ENCODE measurements at places on chromosomes 7 and 10.

- DNase-seq = no peak
These were observed 30.8 kb downstream of the KCNH2 start for GRCh38 chr7:150947241-150947745.

DNA sequence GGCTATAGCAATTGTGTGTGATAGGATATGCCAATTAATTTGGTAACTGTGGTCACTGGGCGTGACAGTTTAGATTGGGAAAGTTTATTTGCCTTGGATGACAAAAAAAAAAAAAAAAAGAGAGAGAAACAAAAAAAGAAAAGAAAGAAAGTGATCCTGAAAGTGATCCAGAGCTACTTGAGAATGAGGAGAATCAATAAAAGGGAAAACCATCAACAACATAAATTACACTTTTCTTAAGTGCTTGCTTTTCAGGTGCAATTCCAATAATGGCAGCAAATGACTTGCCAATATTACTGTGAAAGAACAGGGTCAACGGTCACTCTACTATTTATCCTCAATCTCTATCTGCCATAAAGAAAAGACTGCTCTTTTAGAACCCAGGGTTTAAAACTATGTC lies 191.8 kb upstream of the SEMA3C start:
- DNase-seq = no peak

DNA sequence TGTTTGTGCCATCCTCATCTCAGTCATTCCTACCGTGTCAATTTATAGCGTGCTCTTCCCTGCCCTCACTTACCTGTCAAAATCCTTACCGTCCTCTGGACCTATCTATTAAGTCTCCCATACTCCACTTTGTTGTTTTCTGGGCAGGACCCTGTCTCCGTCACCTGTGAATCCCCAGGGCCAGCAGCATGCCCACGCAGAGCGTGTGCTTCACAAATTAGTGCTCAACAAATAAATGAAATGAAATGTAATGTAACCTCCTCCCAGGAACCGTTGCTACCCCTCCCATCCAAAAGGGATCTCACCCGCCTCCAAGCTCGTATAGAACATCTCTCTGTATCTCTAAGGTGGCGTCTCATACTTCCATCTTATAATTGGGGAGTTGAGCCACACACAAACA lies 589.9 kb upstream of the MGMT start:
- no peak for DNase-seq

- no peak for DNase-seq
These were observed 4.7 kb upstream of the ENTPD7 start for GRCh38 chr10:99654390-99655175.

- DNase-seq = no peak
These were observed 232.5 kb downstream of the SKIDA1 start for GRCh38 chr10:21292763-21293517.

DNA sequence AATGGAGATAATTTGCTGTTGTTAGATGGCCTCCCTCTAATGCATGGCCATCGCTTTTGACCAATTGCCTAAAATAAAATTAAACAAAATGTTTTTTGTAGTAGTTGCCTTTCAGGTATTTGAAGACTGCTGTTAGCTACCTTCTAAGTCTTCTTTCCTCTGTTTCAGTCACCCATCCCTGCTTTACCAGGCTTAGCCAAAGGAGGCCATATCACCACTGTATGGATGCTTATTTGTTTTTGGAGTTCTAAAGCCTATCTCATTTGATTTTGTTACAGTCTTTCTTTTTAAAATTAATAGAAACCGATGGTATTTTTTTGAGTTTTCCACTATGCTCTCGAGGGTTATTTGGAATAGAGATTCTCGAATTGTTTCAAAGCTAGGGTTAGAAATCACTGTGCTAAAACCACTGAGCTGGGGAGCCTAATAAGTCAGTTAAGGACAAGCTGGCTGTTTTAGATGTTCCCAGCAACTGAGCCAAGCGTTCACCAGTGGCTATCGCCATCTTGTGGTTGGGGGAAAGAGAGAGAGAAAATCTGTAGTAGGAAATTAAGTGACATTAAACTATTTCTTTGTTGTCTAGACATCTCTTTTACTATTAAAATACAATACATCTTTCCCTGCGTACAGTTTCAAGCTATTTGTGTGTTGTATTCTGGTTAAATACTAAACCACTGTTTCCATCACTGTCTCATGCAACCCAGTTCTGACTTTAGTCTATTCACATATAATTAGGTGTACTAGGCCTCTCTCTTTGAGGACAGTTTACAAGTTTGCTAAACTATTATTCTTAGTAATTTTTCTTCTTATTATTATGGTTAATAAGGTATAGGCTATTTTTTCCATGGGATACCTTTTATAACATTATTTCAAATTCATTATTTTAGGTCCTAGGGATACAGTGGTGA lies 52.2 kb downstream of the GPR158 start:
- no peak for DNase-seq

DNA sequence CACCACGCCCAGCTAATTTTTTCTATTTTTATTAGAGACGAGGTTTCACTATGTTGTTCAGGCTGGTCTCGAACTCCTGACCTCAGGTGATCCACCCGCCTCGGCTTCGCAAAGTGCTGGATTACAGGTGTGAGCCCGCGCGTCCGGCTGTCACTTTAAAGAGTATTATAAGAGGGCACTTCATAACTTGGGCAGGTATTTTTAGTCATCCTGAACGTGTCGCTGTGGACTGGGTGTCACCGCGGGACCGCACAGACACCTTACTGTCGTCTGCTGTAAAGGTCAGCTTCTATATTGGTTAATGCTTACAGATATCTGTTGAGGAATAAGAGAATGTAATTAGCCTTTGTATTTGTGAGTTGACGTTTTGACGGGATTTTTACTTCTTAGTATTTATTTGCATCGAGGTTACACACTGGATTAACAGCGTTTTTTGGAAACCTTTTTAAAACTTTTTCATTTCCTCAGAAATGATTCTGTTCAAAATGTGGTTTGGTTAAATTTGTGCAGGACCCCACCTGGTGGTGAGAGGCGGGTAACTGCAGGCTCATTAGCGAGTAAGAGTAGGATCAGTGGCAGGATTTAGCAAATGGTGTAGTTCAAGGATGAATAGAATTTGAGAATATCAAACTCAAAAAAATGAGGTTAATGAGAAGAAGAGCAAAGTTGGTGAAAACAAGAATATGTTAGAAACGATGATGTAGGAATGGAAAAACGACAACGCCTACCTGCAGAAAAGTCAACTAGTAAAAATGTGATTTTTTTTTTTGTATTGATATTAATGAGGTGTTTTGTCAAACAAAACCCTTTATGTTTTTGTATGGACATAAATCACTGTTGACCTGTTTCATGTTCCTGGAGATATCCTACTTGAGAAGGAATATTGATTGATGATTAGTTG lies 3.2 kb downstream of the DNAJB6 start:
- peak; percentile 54 for DNase-seq

DNA sequence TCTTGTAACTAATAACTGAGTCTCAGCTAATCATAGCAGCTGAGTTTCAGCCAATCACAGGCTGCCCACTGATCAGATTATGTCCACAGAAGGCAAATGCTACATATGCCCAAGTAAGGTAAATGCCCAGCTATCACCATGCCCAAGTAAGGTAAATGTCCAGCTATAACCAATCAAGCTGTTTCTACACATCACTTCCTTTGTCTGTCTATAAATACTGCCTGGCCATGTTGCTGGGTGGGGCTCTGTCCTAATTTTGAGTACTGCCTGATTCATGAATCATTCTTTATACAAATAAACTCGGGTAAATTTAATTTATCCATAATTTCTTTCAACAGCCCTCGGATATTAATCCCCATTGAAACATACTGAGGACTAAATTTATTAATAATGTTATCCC lies 312.4 kb downstream of the CACNA2D1 start:
- DNase-seq = no peak

- DNase-seq = no peak
These were observed 24.9 kb downstream of the SAMD9 start for GRCh38 chr7:93092757-93093370.

DNA sequence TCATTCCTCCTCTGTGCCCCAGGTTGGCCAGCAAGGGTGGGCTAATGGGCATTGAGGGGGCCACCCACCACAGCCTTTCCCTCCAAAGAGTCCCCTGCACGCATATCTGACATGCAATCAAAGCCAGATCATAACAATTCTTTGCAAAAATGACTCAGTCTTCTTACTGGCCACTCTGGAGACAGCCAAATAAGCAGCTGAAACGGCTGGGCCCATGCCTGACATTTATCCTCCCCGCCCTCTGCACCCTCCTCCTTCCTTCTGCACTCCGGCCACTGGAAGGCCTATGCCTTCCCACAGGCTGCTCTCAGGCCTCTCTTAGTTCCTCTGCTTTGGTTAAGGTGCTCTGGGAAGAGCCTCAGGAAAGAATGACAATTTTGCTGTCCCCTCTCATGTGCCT lies 29.2 kb upstream of the NPFFR1 start:
- no peak for DNase-seq

GRCh38 chr10:104910712-104911111 lies 269.6 kb downstream of the SORCS3 start:
- DNase-seq = no peak

- DNase-seq = no peak
These were observed 66.3 kb upstream of the FRMD4A start for GRCh38 chr10:14397066-14397465.

DNA sequence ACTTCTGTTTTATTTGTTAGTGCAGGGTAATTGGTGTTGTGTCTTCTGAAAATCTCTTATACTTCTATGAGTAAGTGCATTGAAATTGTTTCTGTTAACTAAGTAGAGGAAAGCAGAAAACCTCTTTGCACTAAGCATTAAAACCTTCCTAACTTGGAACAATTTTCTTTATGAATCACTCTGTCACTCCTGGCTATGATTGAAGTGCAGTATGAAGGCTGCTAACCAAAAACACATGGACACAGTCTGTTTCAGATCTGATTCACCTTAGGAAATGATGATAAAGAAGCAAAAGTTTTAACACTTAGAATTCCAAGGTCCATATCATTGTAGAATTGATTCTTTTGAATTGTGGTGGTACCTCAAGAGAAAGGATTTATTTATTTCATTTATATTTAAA lies 41.9 kb downstream of the MET start:
- no peak for DNase-seq

DNA sequence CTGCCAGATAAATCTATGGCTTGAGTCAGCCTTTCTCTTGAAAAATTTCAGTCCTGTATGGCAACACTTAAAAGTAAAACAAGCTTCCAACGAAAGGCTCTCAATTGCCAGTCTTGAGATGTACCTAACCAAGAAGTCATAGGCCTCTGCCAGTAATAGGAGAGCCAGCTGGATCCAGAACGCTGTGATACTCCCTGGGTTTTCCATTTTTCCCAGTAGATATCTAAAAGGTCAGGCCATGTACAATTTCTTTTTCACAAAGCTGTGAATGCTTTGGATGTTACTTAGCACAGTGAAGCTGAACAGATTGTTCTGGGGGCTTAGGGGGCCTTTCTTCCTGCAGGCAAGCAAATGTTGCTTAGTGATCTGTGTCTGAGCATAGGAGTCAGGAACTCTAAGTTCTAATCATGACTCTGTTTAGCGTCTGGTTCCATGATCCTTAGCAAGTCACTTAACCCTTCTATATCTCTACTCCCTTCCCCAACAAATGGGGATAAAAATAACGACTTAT lies 86.5 kb downstream of the ARMH3 start:
- DNase-seq = no peak

DNA sequence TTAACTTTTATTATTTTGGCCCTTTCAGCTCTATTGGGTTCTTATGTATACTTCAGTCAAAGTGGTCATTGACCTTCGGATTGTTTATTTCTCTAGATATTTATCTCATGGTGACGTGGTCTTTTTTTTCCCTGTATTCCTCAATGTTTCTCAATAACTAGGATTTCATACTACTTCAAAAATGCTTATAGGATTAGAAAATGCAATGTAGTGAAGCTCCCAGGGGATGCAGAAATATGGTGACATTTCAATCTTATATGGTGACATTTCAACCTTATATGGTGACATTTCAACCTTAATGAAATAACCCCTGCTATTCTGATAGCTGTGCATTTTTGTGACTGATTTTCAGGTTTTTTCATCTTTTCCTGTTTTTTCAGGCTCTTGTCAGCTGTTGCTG lies 51.4 kb downstream of the CHRM2 start:
- no peak for DNase-seq

GRCh38 chr10:24503461-24504320 lies 220.0 kb downstream of the ARHGAP21 start:
- DNase-seq = peak; percentile 6

GRCh38 chr10:77513220-77513619 lies 124.4 kb downstream of the KCNMA1 start:
- no peak for DNase-seq

GRCh38 chr7:26944501-26945358 lies 80.3 kb upstream of the SKAP2 start:
- no peak for DNase-seq

DNA sequence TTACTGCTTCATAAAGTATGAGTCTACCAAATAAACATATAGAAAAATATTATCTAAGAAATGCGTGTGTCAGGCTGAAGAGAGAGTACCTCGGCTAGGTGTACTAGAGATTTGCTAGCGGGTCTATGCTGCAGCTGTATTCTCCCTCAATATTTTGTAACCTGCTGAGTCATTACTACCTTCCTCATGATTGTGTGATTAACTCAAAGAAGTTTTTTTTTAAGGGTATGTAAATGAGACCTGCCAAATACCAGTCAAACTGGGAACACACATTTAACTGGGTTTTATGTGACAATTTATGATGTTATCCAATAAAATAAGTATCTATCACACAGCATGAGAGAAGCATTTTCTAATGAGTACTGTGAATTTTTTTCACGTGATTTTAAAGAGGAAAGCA lies 180.4 kb downstream of the RNF133 start:
- no peak for DNase-seq

- DNase-seq = no peak
These were observed 81.2 kb upstream of the PIP4K2A start for GRCh38 chr10:22795546-22795945.

- peak; percentile 51 for DNase-seq
These were observed 38.5 kb upstream of the MKRN1 start for GRCh38 chr7:140517546-140518369.

DNA sequence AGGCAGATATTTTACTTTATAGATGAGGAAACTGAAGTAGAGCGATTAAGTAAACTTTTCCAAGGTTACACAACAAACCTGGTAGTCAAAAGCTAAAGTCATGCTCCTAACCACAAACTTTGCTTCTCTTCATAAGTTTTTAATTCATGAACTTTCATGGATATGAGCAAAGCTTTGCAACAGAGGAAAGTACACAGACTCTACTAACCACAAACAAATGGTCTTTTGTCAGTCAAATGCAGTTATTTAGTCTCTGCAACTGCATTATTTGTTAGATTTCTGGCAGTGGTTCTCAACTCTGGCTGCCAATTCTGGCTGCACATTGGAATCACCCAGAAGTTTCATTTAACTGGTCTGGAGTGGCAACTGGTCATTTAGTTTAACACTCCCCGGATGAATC lies 140.6 kb upstream of the TMEM168 start:
- DNase-seq = no peak

GRCh38 chr7:41637049-41637448 lies 65.8 kb downstream of the INHBA start:
- DNase-seq = no peak

DNA sequence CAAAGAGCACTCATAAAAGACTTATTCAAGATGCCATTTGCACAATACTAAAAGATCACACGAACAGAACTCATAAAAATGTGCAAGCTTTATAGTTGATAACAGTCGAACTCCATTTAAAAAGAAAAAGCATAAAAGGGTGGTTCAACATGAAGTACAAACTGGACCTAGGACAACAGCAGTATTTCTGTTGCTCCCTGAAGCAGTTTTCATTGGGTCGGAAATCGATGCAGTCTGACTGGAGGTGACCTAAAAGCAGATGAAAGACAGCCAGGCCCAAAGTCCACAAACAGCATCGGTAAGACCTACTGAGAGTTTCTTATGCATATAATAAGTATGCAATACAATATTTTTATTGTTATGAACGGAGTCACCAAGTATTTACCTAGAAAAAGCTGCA lies 23.9 kb downstream of the FAM171A1 start:
- DNase-seq = no peak

GRCh38 chr7:7851381-7851780 lies 117.2 kb upstream of the GLCCI1 start:
- DNase-seq = no peak
